ENCODE measurements at places on chromosomes 7 and 10. TPM values are rescaled to one million over a fixed set of nuclear protein-coding genes. Genes with fewer than 3 reads are reported as not detected.

Gene PRXL2A
- 5.2 TPM for polyA plus RNA-seq

- no peak for DNase-seq
Measured at GRCh38 chr7:20112696-20113095, 104.5 kb downstream of the MACC1 start.

Gene ETV1
- 14.9 TPM for polyA plus RNA-seq

GRCh38 chr10:112335111-112335867, 38.6 kb upstream of the ACSL5 start:
- DNase-seq: no peak

GRCh38 chr10:44234483-44234875, 150.4 kb downstream of the CXCL12 start:
- no peak for DNase-seq

DNA sequence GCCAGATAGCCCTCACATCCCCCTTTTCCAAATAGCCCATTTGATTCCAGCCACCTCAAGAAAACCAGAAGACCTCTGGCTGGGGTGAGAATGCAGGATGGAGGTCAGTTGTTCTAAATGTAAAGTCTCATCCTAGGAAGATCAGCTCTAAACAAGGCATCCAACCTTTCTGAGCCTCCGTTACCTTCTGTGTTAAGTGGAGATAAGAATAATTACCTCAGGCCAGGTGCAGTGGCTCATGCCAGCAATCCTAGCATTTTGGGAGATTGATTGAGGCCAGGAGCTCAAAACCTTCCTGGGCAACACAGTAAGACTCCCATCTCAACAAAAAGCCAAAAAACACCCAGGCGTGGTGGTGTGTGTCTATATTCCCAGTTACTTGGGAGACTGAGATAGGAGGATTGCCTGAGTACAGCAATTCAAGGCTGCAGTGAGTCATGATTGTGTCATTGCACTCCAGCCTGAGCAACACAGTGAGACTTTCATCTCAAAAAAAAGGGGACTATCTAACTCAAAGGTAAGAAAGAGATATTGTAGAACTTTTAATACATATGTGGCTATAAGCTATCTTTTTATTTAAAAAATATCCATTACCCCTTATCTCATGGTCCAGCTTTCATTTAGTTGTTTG, 43.5 kb downstream of the PRTFDC1 start:
- no peak for DNase-seq

Gene MYO3A
- not detected for polyA plus RNA-seq

DNA sequence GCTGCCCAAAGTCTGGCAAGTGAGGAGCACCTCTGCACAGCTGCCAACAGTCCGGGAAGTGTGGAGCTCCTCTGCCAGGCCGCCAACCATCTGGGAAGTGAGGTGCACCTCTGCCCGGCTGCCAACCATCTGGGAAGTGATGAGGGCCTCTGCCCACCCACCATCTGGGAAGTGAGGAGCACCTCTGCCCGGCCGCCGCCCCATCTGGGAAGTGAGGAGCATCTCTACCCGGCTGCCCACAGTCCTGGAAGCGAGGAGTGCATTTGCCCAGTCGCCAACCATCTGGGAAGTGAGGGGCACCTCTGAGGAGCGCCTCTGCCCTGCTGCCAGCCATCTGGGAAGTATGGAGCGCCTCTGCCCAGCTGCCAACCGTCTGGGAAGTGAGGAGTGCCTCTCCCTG, 893.7 kb downstream of the TYW1 start:
- no peak for DNase-seq

DNA sequence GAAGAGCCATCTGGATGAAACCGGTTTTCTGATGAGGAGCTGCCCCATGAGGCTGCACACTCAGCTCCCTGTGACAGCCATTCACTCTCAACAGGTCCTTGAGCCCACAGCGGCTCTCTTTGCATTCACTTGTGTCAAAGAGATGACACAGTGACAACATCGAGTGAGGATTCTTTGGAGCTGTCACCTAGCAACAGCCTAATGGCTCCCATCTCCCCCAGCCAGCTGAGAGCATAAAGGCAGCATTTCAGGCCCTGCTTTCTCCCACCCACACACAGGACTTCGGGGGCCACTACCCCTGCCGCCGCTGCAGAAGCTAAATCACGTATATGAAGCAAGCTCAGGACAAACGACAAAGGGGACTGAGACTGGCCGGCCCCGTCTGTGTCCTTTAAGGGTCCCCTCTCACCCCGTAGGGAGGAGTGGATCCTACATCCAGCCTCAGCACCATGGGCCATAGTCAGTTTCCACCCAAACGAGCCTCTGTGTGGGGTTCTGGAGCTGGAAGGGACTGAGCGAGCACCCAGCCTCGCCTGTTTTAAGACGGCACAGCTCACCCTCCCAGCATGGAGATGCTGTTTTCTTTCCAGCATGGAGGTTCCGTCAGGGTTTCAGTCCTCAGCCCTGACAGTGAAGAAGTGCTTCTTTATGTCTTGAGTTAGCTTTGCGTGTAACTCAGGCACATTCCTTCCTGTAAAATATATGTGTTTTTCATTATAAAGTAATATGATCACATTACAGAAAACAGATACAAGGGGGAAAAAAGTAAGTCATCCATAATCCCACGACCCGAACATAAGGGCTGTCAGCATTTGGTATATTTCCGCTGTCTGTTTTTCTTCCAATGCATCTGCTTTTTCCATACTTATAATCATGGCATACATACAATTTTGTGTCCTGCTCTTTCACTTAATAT, 4.9 kb downstream of the CPA4 start:
- DNase-seq: no peak

DNA sequence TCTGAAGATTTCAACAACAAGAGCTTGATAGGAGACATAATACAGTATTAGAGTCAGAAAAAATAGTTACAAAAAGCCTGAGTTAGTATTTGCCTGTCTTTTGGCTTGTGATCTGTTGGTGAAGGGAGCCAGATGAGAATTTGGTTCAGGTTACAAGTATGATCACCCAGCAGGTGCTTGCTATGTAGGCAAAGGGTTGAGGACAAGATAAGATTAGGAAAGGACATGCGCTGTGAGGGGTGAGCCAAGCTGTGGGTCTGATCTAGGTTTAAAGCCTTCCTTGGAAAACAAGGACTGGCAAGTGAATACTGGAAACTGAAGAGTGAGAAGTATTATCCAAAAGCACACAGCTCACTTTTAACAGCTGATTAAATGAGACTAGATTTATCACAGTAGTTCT, 28.7 kb upstream of the CD36 start:
- no peak for DNase-seq

Gene FGF8
- not detected for polyA plus RNA-seq

Gene NPY4R
- polyA plus RNA-seq: 0.36 TPM

GRCh38 chr7:142425281-142425680, 167.4 kb upstream of the PRSS58 start:
- DNase-seq: no peak

GRCh38 chr10:11625019-11625735, 13.7 kb upstream of the USP6NL start:
- DNase-seq: no peak

GRCh38 chr10:98655492-98655891, 208.8 kb upstream of the HPS1 start:
- DNase-seq: no peak

- DNase-seq: no peak
Measured at GRCh38 chr7:37393476-37393875, 55.2 kb downstream of the ELMO1 start.

DNA sequence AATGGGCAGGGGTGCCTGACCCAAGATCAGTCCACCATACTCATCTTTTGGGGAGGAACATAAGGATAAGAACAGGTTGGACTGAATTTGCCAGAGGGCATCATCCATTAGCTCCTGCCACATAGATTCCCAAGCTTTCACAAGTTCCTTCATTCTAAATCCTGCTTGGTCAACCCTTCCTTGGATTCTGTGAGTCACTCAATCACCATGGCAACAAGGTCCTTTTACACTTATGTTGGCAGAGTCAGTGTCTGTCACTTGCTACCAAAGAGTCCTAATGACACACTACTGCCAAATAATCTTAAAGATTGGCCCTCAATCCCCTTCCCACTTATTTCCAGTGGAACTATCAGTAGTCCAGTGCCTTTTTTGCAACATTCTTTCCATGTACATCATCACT, 5.0 kb upstream of the LGI1 start:
- DNase-seq: no peak

Gene DLX6
- not detected for polyA plus RNA-seq

Gene TAS2R3
- polyA plus RNA-seq: 0.19 TPM

DNA sequence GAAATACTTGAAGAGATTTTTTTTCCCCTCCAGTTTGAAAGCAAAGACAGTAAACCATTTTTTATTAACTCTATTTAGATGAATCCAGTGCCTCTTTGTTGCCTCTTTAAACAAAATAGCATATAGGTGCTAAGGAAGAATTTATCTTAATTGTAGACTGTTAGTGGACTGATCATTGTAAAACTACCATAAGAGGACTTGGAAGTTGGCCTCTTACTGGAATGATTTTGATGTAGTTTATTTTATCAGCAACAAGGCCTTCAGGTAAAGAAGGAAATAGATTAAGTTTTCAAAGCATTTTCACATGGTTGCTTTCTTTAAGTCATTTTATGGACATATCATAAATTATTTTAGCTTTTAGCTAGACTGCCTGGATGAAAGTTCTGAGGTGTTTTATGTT, 53.2 kb downstream of the KLHDC10 start:
- DNase-seq: no peak

Gene PRPS1L1
- not detected for polyA plus RNA-seq

Gene CHCHD2
- 349 TPM for polyA plus RNA-seq

DNA sequence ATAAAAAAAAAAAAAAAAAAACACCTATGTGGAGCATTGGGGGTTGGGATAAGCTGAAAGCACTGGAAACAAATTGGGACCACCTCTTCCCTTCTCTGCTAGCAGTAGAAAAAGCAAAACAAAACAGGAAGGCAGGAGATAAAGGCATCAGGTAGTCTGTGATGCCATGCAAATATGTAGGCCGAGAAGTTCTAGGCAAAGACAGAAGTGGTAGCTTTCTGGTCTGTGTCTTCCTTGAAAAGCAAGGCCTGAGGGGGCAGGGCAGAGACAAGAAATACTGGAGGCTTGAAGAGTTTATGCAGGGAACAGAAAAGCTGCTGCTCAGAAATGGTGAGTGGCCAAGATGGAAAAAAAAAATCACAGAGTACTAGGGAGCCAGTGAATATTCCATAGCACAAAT, 111.1 kb downstream of the ELMO1 start:
- no peak for DNase-seq

Gene ASB4
- 0.06 TPM for polyA plus RNA-seq

DNA sequence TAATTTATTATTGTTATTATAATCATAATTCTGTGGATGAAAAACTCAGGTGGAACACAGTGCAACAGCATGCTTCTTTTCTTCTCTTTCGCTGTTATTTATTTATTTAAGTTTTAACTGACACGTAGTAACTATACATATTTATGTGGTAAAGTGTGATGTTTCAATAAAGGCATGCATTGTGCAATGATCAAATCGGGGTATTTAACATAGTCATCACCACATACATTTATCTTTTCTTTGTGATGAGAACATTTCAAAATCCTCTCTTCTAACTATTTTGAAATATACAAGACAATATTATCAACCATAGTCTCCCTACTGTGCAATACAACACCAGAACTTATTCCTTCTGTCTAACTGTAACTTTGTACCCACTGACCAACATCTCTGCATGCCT, 152.5 kb upstream of the LYZL1 start:
- DNase-seq: no peak

GRCh38 chr7:155295511-155295910, 2.2 kb upstream of the INSIG1 start:
- no peak for DNase-seq

Gene TMEM184A
- polyA plus RNA-seq: 0.36 TPM

GRCh38 chr7:84529480-84530205, 335.1 kb upstream of the SEMA3A start:
- no peak for DNase-seq

DNA sequence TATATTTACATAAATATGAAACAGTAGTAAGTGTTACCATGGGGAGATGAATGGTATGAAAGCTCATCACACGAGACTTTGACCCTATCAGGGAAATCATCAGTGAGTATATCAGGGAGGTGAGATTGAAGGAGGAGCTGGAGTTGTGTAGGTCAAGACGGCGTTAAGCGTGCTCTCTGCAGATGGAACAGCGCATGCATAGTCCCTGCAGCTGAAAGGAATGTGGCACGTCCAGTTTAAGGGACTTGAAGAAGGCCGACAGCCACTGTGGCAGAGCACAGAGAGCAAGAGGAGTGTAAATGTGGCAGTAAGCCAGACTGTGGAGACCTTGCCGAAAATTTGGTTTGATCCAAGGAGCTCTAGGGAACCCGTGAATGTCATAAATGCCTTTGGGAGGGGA, 38.9 kb downstream of the POU6F2 start:
- DNase-seq: no peak

- DNase-seq: no peak
Measured at GRCh38 chr10:21813946-21814345, 189.6 kb downstream of the DNAJC1 start.

Data from AG04450 (cell line).